ENCODE measurements at places on chromosomes 3 and 15.

GRCh38 chr3:120550546-120550945, 45.6 kb upstream of the NDUFB4 start:
- no peak for DNase-seq

GRCh38 chr3:58038675-58039292, 30.6 kb downstream of the FLNB start:
- DNase-seq, result peak; percentile 16

DNA sequence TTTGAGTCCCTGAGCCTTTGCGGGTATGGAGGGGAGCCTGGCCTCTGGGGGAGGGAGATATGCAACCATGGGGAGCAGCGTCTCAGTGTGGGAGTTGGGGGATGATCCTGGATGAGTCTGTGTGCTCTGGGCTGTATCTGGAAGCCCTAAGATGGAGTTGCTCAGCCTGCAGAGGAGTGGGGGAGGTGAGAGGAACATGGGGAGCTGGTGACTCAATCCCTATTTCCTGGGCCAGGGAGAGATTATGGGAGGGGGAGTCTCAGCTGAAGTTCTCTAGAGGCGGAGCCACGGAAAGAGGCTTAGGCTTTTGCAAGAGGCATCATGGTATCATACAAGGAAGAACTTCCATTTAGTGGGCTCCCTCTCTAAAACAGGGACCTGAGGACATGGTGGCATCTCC, 59.5 kb upstream of the TMEM115 start:
- DNase-seq, result no peak

GRCh38 chr3:20035019-20035418, 5.2 kb upstream of the KAT2B start:
- DNase-seq, result no peak

DNA sequence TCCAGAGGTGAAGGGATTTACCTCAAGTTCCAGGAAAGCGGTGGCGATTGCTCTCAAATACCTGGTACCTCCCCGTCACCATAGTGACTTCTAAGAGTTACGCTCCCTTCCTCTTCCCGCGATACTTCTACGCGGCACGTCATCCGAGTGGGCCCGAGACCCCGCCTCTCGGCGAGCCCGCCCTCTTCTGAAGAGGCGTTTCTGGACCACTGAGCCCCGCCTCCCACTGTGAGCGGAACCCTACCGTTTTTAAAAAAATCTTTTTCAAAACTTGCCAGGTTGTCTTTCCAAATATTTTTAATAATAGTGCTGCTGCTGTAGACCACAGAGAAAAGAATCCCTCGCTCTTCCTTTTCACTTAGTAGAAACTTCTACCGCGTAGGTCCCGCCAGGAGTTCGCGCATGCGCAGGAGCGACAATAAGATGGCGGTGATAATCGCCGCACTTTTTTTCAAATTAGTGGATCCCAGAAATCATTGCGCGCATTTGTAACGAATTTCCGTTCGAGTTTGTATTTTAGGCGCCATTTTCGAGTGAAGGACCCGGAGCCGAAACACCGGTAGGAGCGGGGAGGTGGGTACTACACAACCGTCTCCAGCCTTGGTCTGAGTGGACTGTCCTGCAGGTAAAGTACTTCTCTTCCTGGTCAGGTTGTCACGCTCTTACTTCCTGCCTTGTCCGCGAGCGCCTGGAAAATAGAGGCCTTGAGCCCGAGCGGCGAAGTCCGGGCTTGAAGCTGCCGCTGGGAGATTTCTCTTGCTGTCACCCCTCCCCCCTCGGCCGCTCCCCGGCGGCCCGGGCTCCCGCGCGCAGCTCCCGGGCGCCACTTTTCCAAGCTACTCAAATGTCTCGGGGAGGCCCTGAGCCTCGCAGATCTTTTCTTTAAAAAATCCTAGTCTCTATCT, at the start of the genes IFT80 and SMC4:
Gene IFT80, minus strand, starts transcription at position 101 of the 905 bp plus-strand sequence. CDS start 14,625 bp downstream, outside the sequence.
Gene SMC4, plus strand, starts transcription at position 526 of the 905 bp plus-strand sequence. CDS start 1,177 bp downstream, outside the sequence.
- DNase-seq, result peak; percentile 92

DNA sequence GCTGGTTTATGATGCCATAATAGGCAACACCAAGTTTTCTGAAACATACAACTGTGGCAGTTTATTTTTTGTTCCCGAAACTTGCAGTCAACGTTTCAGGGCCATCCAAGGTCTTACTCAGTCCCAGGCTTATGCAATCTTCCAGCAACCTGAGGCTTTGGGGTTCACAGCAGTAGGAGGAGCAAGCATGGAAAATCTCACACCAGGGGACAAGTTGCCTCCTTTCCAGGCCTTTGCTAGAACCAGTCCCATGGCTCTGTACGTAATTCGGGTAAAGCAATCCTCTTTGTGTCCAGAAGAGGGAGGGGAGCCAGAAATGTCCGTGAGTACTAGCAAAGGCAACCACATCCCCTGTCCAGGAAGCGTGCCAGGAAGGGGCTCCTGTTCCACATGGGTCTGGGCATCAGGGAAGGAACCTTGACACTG, 4.7 kb upstream of the FAM240A start:
- no peak for DNase-seq

Measured in NCI-H345 (cell line).